ENCODE measurements at places on chromosomes 1 and 21. TPM values are rescaled to one million over a fixed set of nuclear protein-coding genes. Genes with fewer than 3 reads are reported as not detected.
A peak's percentile ranks its signal among the peaks of the same experiment; 100 is the strongest.

GRCh38 chr1:203692565-203693470, 66.2 kb downstream of the ATP2B4 start:
- H3K27ac ChIP-seq, result peak overlapping the region; percentile 71
- H3K36me3 ChIP-seq, result peaks cover 36% of the 10 kb centered on the region
- DNase-seq, result peak; percentile 80
- H3K4me3 ChIP-seq, result no peak overlapping the region
- H3K27me3 ChIP-seq, result no peaks in the 10 kb centered on the region

DNA sequence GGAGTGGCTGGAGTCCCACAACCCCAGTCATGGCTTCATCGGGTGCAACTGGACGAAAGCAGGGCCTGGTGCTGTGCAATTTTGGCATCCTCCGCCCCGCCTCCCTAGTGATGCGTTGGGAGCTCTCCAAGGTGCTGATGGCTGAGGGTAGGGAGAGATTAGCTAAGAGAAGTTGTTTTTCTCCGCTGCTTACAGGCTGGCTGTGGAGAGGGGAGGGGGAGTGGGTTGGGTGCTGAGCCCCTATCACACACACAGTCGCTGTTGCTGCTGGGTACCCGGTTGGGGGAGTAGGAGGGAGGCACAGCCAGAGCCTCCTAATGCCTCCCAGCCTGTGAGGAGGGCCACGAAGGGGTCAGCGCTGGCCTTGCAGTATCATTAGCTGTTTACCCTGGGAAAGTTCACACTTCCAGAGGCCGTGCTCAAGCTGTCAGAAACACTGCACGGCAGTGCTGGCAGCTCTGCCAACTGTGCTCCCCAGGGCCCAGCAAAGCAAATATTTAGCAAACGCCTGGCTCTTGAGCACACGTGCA, 110.0 kb downstream of the GRIK3 start:
- DNase-seq, result peak; percentile 55

DNA sequence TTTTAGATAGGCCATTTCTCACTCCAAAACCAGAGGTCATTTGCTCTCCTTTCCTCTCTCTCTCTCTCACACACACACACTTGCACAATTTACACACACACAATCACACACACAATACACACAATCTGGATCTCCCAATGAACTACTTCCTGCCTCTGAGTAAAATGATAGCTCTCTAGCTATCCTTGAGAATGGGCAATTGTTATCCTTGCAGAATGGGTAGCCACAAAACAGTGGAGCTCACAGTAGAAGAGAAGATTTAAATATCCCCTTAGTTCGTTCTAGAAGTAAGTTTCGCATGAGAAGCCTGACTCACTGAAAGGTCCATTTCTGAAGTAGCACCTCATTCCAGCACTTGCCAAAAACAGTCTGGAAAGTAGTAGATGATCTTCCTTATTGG, 17.6 kb downstream of the PALMD start:
- no peaks in the 10 kb centered on the region for H3K27me3 ChIP-seq
- peak overlapping the region; percentile 57 for H3K27ac ChIP-seq
- DNase-seq, result no peak
- H3K36me3 ChIP-seq, result peaks cover 7% of the 10 kb centered on the region

DNA sequence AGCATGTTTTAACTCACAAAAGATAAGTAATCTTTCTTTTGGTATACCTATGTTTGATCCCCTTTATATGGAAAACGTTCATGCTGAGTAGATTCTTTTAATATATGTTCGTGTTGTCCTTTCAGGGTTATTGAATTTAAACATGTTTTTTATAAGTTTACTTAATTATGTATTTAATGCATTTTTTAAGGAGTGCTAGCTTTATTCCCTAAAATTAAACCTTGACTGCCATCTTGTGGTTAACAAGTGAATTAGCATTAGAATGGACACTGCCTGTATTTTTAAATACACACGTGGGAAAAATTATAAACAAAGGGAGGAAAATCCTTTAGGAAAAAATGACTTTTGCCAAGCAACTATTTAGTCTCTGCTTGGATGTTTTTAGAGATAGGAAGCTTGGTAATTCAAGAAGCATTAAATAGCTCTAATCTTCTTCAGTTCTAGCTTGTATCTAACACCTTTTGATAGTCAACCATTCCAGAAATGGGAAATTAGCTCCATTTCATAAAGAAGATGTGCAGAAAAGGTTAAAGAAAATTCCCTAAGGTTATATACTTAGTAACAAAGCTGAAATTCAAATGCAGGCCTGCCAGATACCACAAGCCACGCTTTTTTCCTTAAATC, 43.0 kb downstream of the UBE2U start:
- no peaks in the 10 kb centered on the region for H3K27me3 ChIP-seq
- no peak overlapping the region for H3K4me3 ChIP-seq
- H3K36me3 ChIP-seq, result no peaks in the 10 kb centered on the region
- no peak for DNase-seq
- peaks cover 4% of the 10 kb centered on the region for H3K4me1 ChIP-seq
- H3K27ac ChIP-seq, result no peak overlapping the region

DRAM2 gene
- total RNA-seq, result 73.9 TPM

LCE1E gene
- total RNA-seq, result not detected
